Fibroblast of skin of right biceps (primary cell): ENCODE measurements at places on chromosomes 7 and 10.

DNA sequence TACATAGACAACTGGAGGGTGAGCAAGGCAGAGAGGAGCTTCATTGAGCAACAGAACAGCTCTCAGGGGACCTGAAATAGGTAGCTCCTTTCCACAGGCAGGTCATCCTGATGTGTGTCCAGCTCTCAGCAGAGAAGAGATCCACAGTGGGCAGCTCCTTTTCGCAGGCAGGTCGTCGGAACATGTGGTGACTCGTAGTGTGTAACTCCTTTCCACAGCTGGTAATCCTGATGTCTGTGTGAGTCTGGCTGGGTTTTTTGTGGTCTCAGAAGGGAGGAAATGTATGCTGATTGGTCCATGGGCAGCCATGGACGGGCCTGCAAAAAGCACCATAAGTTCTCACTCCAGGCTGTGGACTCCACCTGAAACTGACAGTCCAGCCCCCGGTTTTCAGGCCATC lies 24.4 kb upstream of the TES start:
- DNase-seq: no peak

- DNase-seq: no peak
Observed at GRCh38 chr7:76333511-76334101, 25.2 kb downstream of the YWHAG start.

DNA sequence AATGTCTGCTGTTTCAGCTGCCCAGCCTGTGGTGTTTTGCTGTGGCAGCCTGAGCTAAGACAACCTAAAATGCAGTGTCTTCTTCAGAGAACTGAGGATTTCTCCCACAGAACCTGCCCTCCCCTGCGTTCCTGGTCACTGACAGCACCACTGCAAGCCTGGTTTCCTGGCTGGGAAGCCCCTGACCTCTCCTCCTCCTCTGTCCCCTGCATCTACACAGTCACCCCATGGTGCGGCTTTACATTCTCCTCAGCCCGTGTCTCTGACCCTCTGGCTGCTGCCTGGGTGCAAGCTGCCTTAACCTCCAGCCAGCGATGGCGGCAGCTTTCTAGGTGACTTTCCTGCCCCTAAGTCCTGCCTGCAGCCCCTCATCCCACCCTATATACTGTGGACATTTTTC lies 337.3 kb upstream of the ZNF32 start:
- DNase-seq: no peak

DNA sequence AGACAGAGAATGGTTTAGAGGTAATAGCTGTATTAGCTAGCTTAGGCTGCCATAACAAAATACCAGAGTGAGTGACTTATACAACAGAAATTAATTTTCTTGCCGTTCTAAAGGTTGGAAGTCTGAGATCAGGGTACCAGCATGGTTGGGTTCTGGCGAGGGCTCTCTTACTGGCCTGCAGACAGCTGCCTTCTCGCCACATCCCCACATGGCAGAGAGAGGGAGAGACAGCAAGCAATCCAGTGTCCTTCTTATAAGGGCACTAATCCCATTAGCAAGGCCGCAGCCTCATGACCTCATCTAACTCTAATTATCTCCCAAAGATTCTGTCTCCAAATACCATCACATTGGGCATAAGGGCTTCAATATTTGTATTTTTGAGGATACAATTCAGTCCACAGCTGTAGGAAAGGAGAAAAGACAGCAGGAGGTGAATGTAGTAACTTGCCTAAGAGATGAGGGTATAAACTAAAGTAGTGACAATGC lies 3.6 kb upstream of the STAM start:
- no peak for DNase-seq

- peak; percentile 55 for DNase-seq
Observed at GRCh38 chr7:93228302-93228701, 2.0 kb upstream of the HEPACAM2 start.

DNA sequence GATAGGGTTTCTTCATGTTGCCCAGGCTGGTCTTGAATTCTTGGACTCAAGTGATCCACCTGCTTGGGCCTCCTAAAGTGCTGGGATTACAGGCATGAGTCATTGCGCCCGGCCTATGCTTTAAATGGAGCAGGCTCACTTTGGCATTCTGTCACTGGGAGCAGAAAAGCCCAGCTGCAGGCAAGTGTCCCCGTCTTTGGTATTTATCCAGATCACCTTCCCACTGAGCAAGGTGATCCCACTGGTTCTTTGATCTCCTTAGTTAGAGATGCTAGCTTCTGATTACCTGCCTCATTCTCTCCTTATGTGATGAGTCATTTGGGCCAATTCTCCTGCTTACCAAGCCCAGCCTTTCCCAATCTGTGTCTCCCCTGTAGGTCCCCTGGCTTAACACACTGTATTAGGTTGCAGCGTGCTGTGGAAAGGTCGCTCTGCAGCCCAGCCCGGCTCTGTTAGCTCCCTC lies 39.3 kb downstream of the SPDYE5 start:
- no peak for DNase-seq

DNA sequence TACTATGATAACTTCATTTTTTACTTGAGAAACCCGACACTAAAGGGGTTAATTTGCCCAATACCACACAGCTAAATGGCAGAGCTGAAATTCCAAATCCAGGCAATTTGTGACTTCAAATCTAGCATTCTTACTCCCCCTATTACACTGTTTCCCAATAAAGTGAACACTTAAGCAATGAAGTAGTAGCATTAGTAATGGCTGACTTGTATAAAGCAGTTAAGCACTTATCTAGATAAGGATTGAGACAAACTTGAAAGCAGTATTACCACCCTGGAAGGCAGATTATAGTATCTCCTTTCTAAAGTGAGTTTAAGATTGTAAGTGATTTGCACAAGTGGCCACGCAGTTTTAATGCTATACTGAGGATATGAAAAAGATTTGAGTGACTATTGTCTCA lies 39.3 kb downstream of the WASL start:
- DNase-seq: no peak

GRCh38 chr7:131325179-131325840 lies 2.4 kb upstream of the MKLN1 start:
- DNase-seq: no peak

- DNase-seq: no peak
Observed at GRCh38 chr10:132497063-132497680, 40.4 kb upstream of the INPP5A start.

GRCh38 chr10:127550861-127551260 lies 1.8 kb downstream of the NPS start:
- DNase-seq: no peak

- no peak for DNase-seq
Observed at GRCh38 chr7:120876922-120877321, 19.0 kb upstream of the TSPAN12 start.

GRCh38 chr7:105212212-105212611 lies 176.5 kb downstream of the SRPK2 start:
- DNase-seq: no peak

- peak; percentile 74 for DNase-seq
Observed at GRCh38 chr7:73703757-73704639, 15.5 kb downstream of the STX1A start.

DNA sequence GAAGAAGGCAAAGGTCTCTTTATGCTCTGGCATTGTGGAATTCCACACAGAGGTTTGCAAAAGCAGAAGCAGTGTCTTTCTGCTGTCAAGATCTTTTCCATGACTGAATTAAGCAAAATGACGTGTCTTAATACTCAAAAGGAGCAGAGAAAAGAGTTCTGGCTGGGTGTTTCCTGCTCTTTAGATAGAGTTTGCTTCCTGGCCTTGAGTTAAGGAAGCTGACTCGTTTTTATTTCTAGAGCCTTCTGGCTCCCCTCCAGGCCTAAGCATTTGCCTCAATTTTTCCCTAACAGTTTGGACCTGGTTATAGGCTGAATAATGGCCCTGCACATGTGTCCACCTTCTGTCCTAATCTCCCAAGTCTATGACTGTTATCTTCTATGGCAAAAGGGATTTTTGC lies 21.6 kb downstream of the TAS2R41 start:
- peak; percentile 65 for DNase-seq

DNA sequence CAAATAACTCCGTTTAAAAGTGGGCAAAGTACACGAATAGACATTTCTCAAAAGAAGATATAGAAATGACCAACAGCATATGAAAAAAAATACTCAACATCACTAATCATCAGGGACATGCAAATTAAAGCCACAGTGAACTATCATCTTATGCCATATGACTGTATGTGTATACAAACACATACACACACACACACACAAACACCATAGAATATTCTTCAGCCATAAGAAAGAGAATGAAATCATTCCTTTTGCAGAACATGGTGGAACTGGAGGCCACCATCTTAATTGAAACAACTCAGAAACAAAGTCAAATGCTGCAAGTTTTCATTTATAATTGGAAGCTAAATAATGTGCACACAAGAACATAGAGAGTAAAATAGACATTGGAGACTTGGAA lies 1019.4 kb downstream of the KCNMA1 start:
- no peak for DNase-seq

- no peak for DNase-seq
Observed at GRCh38 chr7:29304756-29305155, 110.2 kb downstream of the CHN2 start.

GRCh38 chr7:136399385-136399784 lies 422.2 kb upstream of the MTPN start:
- DNase-seq: no peak

DNA sequence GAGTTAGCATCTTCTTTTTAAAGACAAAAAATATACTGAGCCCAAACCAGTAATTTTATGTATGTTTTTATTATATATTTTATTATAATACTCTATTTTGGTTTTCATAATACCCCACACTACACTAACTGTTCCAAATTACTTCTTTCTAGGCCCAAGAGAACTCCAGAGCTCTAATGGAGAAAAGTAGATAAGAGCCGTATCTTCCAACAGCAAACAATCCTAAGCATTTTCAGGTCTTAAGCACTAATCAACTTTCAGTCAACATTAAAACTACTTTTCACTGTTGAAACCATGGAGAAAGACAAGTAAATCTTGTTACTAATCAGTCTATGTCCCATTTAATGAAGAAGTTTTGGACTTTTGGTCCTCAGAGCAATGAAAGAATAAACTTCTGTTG lies 55.1 kb downstream of the JMJD1C start:
- no peak for DNase-seq

DNA sequence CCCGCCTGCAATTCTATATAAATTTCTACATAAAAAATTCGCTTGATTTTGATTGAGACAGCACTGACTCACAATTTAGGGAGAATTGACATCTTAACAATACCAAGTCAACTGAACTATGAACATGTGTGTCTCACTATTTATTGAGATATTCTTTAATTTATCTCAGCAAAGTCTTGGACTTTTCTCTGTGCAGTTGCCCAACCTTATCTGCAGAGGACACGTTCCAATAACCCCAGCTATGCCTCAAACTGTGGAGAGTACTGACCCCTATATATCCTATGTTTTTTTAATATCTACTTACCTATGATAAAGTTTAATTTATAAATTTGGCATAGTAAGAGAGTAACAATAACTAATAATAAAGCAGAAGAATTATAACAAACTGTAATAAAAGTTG lies 69.4 kb upstream of the PIP4K2A start:
- DNase-seq: no peak

DNA sequence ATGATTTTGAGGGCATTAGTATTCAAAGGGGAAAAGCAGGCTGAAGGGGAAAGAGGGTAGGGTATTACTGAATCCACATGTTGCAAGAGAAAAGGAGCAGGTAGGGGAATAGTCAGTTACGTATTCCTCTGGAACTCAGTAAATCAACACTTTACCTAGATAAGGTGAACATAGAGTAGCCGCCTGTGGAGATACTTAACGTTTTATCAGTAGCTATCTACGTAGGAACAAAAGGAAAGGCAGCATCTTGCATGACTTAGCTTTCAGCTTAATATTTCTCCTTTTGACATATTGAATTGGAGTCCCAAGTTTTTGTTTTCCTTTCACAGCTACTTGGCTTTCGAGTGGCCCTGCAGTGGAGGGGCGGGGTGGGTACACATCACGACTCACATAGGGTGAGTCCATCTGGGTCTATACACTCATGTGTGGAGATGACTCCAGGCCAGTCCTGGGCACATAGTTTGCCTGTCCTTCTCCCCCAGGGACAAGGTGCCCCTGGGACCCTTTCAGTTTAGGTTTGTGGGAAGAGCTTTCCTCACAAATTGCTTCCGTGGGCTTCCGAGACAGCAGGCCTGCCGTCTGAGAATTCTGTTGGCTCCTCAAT lies 48.1 kb downstream of the CCNY start:
- DNase-seq: peak; percentile 16

DNA sequence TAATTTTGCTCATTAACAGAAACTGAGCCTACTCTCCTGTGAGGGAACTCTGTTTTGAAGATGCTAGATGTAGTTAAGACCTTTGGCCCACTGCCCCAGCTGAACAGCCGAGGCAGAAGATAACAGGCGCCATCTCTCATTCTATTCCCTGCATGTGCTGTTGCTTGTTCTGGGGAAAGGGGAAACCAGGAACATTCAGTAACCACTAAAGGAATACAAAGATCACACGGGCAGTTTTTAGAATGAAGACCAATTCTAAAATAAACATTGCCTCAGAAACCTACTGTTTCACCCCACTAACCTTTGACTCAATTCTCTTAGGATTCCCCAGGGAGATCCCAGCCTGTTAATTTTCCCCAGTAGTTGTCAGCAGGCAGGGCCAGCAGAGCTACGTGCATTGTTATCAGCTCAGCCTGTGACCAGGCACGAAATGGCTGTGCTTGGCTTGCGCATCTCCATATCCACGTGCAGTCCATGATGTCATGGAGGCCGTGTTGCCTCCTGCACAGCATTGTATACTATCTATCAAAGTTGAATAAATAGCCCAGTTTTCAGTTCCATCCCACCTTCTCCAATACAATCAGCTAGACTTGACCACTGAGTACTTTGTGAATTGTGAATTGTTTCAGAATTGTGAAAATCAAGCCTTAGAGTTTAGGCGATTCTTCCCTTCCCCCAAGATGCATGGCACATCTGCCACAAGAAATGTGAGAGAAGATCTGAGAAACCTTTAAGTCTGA lies 36.0 kb downstream of the ANK3 start:
- peak; percentile 44 for DNase-seq

DNA sequence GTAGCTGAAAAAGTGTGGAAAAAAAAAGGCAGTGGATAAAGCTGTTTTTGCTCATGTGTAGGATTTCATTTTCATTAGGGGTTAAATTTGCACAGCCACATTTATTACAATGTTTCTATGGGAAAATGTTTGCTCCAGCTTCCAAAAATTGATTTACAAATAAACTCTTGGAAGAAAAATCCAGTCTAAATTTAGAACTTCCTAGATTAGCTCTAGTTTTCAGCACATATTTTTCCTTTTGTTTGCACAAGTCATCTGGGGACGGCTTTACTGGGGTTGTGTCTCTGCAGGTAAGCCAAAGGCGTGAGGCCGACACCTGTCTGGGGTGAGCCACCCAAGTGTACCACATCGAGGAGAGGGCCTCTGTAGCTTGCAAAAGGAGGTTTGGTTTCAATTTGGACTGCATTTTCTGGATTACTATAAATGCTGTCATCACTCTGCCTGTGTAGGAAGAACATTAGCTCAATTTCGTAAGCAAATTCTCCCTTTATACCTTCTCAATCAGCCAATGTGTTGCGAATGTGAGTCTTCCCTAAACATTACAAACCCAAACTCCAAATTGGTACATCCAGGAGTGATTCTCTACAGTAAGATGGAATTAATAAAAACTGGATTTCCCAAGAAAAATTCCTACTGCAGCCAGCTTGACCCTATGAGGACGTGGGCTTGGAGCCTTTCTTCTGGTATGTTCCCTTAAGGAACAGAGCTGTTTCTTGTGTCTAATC lies 89.5 kb upstream of the ZNF438 start:
- peak; percentile 63 for DNase-seq
